RWPE1 (cell line): ENCODE measurements at places on chromosomes 16 and 17.

GRCh38 chr17:54932711-54933110 is 32.1 kb downstream of the TOM1L1 start:
- DNase-seq, result no peak

DNA sequence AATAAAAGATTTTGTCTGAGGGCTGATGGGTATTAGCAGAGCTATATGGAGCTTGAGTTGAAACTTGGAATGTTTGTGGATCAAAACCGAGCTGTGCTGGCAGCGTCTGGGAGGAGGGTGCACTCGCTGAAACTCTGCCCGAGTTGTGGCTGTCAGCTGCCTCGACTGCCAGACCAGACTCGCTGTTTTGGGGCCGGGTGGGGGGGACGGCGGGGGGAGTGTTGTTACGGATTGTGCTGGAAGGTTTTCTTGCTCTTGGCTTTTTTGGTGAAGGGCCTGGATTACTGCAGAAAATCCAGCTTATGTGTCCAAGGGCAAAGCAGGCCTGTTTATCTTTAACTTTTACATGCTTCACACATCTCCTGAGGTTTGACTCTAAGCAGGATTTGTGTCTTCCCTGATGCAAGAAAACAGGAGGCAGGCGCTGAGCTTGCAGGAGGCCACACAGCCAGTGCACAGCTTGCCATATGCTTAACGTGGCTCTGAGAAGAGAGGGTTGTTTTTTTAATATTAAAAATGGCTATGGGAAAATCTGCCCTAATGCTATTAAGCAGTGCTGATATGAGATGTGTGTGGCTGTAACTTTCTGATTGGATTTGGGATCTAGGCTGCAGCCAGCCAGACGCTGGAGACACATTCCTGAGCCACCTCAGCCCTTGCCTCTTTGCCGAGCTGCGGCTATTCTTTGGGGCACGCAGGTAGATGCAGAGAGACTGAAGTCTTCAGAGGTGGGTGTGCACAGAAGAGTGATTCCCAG is 20.5 kb upstream of the RPTOR start:
- DNase-seq, result no peak

GRCh38 chr17:17907469-17907868 is 64.7 kb downstream of the TOM1L2 start:
- no peak for DNase-seq

- no peak for DNase-seq
Measured at GRCh38 chr17:31405890-31406371, 14.5 kb downstream of the RAB11FIP4 start.

GRCh38 chr17:68381076-68381900 is 76.0 kb downstream of the WIPI1 start:
- no peak for DNase-seq

DNA sequence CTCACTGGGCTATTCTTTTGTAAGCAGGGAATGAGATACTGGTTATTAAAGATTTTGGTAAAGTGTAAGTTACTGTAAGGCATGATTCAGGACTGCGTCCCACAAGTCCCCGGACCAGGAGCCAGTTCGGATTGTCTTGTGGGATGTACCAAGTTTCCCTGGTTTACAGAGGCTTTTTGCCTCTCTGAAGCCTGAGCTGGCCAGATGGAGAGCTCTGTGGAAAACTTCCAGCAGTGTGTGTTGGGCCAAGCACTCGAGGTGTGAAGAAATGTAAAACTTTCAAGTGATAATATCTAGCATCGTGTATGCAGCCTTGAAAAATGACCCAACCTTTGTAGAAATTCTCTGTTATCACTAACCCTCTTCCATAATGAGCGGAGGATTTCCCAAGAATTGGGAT is 2.4 kb downstream of the EPN2 start:
- no peak for DNase-seq

- no peak for DNase-seq
Measured at GRCh38 chr16:71666928-71667707, 41.1 kb downstream of the MARVELD3 start.

GRCh38 chr16:85633888-85634287 is 20.8 kb downstream of the GSE1 start:
- no peak for DNase-seq

DNA sequence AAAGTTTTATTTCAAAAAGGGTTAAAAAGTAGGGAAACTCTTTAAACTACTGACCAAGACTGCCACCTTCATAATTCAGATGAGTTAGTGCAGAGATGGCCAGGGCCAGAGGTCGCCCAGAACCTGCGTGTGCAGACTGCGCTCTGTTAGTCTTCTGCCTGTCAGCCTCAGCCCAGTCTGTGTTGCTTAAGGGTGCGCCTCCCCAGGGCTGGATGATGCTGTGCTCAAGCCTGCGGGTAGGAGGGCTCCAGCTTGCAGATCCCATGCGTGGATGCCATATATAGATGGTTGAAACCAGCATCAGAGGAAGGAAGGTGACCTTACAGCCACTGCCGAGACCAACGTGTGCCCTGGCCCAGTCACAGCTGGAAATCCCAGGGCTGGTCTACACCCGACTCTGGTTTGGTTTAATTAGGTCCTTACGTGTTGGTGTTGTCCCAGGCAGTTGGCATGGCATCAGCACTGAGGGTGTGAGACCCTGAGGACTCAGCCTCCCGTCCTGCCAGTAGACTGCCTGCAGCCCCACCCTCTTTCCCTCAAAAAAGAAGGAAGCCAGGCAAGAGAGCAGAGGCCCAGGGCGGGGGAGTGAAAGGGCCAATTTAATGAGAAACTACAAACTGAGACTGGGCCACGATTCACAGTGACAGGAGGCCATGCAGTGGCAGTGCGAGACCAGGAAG is 27.7 kb downstream of the CDIP1 start:
- DNase-seq, result no peak

DNA sequence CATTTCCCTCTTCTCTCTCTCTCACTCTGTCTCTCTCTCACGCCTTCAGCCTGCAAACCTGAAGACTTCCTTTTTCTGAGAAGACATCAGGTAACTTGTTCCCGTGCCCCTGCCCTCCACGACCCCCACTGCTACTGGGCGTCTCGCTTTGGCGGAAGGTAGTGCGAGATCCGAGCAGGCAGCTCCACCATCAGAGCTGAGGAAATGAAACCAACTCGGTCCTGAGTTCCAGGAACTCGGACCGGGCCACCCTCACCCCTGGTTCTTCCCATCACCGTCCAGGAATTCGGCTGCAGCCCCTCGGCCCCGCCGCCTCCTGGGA is 585 bp downstream of the MLKL start:
- peak; percentile 59 for DNase-seq

- no peak for DNase-seq
Measured at GRCh38 chr17:14452856-14453255, 152.0 kb downstream of the HS3ST3B1 start.

DNA sequence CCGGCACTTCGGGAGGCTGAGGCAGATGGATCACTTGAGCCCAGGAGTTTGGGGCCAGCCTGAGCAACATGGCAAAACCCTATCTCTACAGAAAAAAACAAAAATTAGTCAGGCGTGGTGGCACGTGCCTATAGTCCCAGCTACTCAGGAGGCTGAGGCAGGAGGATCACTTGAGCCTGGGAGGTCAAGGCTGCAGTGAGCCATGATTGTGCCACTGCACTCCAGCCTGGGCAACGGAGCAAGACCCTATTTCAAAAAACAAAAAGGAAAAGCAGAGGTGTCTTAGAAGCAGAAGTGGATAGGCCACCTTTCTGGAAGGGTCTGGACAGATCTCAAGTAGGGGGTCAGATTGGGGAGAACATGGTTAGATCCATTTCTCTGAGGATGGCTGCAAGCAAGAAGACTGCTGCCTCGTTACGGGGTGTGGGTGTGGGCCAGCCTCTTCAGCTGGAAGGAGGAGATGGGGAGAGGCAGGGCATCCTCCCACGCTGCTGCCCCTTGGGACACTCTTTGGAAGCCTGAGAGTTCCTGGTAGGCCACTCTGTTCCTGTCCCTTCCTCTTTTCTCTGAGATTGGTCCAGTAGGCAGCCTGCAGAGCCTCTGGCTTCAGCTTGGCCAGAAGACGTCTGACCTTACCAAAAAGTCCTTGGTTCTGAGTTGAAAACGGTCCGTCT is 208.0 kb downstream of the MSI2 start:
- DNase-seq, result no peak

DNA sequence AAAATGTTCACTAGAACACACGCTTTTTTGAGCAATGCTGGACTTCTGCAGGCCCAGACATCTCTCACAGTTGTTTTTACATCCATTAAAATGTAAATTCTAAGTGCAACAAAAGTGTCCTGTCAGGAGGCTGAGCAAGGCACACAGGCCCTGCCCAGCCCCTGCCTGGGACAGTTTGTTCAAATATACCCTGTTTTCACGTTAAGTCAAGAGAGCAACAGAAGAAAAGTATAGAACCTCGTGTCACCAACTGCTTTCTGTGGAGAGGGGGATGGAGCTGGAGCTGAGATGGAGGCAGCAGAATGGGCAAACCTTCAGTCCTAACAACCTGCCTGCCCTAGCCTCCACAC is 4.3 kb upstream of the HOXB2 start:
- no peak for DNase-seq

DNA sequence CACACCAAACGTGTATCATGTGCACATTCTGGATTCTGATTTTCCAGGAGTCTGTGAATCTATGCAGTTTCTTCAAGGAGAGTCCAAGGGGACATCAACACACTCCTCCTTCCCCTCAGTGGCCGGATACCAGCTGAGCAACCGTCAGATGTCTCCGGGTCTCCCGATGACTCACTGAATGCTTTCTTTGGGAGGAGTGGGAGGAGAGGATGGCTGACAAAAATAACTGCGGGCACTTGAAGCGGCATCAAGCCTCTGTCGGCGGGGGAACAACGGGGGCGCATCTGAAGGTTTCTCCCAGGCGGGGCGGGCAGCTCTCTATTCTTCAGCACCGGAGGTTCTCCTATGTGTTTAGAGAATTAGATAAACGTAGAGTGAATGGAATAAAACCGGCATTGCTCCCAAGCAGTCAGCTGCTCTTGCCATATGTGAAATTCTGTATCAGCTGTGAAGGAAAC is 24.6 kb upstream of the LRRC75A start:
- peak; percentile 54 for DNase-seq

GRCh38 chr17:67980456-67980855 is 15.8 kb downstream of the C17orf58 start:
- DNase-seq, result no peak

DNA sequence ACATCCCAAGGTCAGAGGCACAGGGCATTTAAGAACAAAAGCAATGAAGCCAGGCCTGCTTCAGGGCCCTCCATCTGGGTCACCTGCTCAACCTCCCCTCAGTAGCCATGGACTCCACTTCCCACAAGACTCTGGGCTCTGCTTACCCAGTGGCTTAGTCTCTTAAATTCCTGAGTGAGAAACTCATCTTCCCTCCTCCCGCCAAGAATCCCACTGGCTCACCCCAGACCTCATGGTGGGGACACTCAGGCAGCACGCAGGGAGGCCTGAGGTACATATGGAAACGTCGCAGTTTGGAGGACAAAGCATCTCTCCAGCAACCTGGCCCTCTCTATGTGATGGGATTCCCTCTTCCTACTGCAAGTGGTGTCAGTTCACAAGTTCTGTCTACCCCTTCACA is 326.7 kb upstream of the CDH5 start:
- DNase-seq, result no peak
